Suppressor macrophage (primary cell): ENCODE measurements at places on chromosomes 7 and 10.

DNA sequence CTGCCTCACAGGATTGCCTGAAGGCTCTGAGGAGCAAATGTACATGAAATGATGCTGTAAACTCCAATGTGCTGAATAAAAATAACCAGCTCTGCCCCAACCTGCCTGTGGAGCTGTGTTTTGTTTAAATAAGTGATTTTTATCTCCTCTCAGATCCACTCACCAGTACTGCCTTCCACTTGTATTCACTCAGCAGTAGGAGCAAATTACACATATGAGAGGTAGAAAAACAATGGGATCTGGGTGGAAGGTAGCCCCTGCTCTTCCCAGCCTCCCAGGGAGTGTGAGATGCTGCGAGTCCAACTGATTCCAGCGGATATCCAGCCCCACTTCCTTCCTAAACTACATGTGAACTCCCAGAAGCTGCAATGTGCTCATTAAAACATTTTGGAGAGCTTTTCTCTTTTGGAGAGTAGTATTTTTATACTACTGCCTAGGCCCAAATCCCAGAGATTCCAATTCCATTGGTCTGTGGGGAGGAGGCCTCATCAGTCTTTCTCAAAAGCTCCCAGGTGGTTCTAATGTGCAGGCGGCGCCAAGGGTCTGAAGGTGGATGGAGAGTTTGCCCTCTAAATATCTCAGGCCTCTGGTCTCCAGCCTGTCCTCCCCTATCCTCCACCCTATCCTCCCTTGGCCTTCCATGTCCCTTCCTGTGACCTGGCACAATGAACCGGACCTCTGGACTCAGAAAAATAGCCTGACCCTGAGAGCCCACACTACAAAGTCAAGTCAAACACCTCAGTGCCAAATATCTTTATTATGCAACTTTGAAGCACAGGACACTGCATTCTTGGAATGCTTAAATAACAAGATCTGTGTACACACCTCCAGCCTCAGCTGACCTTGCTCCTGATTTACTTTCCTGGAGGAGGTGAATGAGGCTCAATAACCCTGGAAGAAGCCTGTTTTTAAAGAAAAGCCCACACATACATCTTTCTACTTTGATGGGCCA lies 46.2 kb downstream of the CPVL start:
- DNase-seq, result no peak

GRCh38 chr10:27819781-27820531 lies 74.3 kb upstream of the MKX start:
- DNase-seq, result no peak

- DNase-seq, result no peak
Observed at GRCh38 chr7:155791214-155791737, 21.0 kb downstream of the SHH start.

DNA sequence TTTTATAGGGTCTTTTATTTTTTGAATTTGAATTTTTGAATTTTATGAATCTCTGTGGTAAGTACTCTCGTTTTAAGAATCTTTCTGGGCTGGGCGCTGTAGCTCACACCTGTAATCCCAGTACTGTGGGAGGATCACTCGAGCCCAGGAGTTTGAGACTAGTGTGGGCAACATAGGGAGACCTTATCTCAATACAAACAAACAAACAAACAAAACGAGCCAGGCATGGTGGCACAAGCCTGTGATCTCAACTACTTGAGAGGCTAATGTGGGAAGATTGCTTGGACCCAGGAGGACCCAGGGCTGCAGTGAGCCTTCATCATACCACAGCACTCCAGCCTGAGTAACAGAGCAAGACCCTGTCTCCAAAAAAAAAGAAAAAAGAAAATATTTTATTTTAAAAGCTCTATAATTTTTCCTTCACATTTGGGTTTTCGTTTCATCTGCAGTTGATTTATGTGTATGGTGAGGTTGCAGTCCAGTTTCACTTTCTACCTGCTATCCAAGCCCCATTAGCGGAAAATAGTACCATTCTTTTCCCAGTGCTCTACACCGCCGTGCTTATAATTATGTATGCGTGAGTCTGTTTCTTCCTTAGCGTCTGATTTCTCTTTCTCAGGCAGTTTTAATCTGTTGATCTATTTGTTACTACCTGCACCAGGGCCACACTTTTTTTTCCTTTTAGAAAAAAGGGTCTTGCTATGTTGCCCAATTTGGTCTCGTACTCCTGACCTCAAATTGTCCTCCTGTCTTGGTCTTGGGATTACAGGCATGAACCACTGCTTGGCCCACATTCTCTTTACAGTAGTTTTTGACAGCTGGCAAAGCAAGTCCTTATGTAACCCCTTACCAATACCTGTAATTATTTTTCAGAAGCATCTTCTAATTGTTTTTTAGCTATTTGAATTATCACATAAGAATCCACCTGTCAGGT lies 21.7 kb downstream of the TRIM24 start:
- DNase-seq, result no peak

DNA sequence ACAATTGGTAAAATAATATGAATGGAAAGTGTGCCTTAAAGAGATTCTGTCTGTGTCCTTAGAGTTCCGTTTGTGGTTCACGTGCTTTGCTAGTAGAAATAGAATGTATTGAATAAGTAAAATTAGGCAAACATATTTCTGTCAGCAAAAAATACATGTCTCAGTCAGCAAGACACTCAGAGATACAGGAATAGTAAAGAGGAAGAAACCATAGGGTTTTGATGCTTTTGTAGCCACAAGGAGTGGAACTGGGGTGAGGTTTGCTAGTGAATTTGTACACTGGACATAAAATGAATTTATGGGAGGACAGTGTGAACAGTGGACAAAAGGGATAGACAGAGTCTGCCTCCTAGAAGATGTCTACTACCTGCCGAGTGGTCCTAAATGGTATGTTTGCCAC lies 289.2 kb upstream of the NRP1 start:
- peak; percentile 83 for DNase-seq

DNA sequence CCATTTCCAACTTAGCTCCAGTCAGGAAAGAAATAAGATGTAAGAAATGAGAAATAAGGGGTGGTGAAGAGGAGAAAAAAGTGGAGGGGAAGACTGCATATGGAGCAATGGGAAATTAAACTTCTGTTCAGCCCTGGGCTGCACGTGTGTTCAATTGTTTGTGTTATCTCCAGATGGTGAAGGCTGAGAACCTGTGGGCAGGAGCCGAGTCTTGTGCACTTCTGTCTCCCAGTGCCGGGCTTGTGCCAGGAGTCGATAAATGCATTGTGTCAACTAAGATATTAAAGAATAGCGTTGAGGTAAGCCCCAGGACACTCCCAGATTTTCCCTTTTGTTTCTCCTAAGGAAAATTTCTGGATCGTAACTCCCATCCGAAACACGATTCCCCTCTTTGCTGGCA lies 98.2 kb downstream of the PRLHR start:
- no peak for DNase-seq

DNA sequence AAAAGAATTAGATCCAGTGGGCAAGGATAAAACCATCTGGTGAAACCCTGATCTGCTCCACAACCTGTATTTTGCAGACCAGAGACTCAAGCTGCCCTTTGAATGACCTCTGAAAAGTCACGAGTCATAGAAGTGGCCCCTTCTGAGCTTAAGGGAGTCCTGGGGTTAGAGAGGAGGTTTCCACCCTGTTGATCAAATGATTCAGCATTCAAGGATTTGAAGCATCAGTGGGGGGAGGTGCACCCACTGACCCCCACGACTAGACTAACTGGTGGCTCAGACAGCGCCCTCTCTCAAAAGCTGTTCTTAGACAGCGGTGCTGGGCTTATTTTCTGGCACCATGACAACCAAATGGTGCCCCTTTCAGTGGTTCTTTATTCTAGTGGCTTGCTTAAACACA lies 44.3 kb downstream of the PLCE1 start:
- no peak for DNase-seq

DNA sequence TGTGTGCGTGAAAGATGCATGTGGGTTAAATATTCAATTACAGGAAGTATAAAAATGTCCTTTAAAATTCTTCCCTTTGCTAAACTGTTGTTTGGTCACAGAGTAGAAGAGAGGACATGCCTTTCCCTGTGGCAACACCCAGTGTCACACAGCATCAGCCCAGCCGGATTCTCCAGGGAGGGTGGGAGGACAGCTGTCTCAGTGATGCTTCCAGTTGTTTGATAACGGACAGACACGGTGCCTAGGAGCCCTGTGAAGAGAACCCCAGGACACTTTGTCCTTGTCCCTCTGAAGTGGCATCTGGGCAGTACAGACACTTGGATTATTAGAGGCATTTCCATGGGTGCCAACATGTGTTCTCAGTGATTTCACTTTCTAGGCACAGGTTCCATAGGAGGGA lies 306.6 kb upstream of the LRGUK start:
- DNase-seq, result no peak
